ENCODE measurements at places on chromosomes 1 and 21.

DNA sequence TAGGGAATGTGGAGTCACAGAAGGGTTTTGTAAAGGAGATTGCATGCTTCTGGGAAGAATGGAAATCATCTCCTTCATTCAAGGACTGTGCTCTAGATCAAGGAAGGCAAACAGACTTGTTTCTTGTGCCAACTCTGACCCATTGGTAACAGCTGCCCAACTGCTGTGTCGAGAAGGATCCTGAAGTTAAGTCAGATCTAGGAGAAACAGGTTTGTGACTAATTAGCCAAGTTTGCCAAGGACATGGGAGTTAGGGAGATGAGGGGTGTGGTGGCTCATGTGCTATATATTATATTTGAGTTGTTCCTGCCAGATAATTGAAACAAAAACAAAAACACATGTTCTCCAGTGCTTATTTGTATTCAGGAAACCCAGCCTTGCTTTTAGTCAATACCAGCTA is 251.2 kb upstream of the USP24 start:
- no peak for DNase-seq

DNA sequence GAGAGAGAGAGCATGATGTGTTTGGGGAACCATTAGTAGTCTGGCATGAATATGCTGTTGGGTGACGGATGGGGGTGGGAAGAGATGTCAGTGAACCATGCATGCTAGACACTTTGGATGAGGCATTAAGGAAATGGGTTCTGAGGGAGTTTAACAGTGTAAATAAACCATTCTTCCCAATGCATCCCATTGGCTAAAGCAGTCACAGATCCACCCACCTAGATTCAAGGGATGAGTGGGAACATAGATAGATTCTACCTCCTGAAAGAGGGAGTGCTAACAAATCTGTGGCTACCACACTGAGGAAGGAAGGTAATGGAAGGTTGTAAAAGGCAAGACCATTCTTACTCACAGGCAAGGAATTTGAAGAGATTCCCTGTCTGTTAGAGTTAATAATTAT is 129.8 kb upstream of the CACNA1E start:
- no peak for DNase-seq

DNA sequence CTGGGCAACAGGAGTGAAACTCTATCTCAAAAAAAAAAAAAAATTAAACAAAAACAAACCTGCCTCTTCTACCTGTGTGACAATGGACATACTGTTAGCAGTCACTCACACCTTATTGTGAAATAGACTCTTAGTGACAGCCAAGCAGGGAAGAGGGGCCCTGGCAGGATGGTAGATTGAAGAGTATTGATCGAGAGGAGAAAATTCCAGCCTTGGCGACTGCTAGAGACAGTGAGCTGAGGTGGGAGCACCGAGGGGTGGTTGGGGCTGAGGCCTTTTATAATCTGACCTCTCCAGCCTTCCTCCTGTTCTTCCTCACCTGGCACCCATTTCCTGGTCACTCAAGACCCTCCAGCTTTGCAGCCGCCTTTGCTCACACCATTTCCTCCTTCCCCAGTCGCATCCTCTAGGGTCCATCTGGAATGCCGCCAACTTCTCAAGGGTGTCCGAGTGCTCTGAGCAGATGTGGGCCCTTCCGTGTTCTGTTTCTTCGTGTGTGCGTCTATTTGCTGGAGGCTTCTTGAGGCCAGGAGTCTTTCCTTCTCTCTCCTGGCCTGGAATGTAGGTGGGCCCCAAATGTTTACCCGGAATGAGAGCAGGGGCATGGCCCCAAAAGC is 196.9 kb upstream of the TMEM51 start:
- DNase-seq = no peak

DNA sequence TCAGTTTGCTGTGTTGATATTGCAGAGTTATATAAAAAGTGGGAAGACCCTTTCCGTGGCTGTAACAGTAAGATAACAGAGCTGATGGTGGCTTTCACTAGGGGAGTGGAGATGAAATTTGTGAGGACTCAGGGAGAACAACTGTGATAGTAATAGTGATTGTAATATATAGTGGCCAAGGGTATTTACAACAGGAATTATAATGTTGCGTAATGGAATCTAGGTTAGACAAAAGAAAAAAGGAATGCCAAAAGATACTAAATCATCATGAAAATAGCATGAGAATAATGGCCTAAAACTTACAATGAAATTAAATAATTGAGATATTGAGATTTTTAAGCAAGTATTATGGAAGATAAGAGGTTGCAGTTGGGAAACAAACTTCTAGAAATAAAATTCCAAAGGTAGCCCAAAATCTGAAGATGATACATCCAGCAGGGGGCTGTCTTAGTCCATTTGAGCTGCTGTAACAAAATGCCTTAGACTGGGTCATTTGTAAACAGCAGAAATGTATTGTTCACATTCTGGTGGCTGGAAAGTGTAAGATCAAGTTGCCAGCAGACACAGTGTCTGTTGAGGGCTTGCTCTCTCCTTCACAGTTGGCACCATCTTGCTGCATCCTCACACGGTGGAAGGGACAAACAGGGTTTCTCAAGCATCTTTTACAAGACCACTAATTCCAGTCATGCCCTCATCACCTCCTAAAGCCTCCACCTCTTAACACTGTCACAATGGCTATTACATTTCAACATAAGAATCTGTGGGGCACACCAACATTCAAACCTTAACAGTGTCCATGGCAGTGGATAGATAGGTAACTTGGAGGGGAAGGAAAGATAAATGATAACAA is 711.2 kb downstream of the MRPL39 start:
- DNase-seq = no peak

- DNase-seq = no peak
Measured at GRCh38 chr1:52345252-52345651, 20.8 kb downstream of the CC2D1B start.

DNA sequence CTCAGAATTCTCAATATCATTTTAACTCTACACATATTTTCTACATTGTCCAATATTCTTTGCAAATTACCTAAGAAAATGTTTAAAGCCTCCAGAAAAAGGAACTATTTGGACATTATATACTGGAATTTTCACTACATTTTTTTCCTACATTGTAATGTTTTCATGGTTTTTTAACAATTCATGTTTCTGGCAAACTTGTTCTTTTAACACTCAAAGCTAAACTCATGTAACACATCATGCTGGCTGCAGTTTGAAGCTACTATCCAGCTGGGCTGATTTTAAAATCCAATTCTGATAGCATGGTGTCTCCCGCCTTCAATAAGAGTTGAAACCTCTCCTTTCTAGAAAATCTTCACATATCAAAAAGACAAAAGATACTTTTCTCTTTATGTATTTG is 52.0 kb downstream of the TGFBR3 start:
- DNase-seq = no peak

- DNase-seq = no peak
Measured at GRCh38 chr1:204376919-204377799, 17.4 kb upstream of the PLEKHA6 start.

- no peak for DNase-seq
Measured at GRCh38 chr1:154014154-154014907, 23.8 kb downstream of the RPS27 start.

DNA sequence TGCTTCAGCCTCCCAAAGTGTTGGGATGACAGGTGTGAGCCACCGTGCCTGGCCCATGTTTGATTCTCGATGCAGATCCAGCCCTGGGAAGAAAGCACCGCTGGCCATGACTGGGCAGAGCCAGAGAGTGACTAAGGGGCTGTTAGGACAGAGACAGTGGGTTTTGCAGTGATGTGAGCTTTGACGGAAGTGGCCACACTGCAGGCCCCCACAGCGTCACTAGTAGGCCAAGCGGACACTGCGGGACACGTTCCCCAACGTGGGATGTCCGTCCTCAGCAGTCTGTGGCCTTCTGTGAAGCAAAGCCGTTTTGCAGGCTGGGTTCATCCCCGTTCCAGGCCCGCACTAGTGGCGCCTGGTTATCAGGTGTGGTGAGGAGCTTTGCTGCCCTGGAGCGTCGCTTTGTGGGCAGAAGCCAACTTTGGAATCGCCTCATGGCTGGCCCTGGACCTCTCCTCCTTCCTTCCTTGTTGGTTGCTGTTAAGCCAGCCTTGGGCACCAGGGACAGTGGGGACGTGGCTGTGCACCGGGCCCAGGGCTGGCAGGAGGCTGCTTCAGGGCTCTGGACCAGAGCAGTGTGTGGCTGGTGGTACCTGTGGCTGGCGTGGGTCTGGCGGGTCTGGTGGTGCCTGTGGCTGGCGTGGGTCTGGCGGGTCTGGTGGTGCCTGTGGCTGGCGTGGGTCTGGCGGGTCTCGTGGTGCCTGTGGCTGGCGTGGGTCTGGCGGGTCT is 41.2 kb downstream of the SKI start:
- DNase-seq = no peak

DNA sequence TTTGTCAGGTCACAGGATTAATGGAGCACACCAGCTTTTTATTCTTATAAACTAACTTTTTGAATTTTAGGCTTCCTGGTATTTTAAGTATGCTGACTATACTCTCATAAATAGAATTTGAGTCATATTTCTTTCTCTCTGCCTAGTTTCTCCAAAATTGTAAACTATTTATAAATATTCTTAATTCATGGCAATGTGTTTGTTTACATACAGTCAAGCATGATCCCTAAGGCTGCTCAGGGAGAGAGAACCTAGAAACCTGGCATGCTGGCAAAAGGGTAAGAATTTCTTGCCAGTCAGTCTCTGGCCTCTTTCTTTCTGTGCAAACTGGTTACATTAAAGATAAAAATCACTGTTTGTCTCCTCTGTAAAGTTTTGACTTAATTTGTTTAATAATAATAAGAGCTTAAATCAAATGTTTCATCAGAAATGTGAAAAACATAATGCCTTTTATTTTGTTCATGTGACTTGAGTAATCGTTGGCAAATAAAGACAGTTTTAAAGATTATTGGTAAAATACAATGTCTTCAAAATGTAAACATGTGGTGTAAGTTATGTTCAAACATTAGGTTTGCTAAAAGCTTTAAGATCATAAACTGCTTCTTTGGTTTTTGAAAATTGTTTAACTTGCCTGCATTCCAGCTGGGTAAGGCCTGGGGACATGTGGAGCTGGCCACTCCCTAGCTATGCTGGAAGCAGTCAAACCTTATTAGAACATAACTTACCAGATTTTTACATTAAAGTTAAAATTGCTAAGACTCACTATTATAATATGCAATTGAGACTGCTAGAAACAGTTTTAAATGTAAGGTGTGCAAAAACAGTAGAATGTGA is 1401.7 kb downstream of the NCAM2 start:
- no peak for DNase-seq

DNA sequence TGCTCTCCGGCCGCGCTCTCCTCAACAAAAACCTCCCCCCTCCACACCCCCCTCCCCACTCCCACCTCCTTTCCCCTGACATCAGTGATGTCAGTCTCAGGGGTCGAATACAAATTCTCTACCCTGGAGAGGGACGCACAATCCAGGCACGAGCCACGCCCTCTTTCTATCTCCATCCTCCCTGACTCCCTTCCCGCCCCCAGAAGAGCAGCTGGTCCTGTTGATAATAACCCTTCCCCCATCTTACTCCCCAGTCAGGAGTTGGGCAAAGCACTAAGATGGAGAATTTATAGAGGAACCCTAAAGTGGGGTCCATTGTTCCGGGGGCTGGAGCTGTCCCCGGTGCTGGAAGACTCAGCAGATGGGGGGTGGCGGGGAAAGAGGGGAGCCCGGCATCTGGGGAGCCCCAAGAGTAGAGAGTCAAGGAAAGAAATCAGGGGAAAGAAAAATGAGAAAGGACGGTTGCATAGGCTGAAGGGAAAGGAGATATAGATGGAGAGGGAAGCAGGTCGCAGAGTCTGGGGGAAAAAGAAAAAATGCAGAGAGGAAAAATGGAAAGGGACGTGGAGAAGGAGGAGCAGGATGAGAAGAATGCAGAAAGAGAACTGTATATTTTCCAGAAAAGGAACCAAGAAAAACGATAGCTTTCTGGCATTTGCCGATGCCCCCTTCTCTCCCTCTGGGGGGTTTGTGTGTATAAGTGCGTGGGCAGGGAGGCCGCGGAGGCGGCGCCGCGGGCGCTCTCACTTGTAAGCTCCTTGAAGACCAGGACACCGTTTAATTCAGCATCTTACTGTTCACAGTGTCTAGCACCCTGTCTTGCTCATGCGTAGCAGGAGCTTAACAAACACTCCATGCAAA is at the start of gene CELF3:
Gene CELF3 (minus strand): TSS at position 33 of the 861 bp plus-strand sequence. CDS start 783 bp downstream, outside the sequence.
- peak; percentile 51 for DNase-seq

DNA sequence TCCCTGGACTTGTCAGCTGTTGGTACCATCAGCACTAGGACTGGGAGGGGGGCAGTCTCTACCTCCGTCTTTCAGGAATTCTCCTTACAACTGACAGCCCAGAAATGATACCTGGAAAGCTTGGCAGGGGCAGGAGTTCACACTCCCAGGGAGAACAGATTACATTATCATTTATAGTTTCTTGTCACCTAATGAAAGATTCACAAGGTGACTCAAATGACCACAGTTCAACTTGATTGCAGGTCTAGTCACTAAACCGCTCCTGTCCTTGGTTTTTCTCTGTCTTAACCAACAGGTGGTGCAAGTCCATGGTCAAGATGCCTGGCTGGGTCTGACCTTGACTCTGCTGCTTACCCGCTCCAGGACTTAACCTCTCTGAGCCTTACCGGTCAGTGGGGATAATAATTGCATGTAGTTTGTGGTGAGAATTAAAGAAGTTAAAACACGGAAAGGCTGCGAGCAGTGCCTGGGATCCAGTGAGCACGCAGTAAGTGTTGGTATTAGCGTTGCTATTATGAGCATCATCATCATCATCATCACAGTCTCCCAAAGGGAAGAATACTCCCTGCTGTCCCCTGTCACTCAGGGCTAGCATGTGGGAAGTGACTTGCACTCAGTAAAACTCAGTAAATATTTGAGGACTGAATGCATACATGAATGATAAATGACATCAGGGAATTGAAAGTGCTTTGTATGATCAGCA is 125.3 kb upstream of the CD34 start:
- DNase-seq = no peak

GRCh38 chr1:211781260-211781659 is 49.3 kb downstream of the LPGAT1 start:
- DNase-seq = no peak

DNA sequence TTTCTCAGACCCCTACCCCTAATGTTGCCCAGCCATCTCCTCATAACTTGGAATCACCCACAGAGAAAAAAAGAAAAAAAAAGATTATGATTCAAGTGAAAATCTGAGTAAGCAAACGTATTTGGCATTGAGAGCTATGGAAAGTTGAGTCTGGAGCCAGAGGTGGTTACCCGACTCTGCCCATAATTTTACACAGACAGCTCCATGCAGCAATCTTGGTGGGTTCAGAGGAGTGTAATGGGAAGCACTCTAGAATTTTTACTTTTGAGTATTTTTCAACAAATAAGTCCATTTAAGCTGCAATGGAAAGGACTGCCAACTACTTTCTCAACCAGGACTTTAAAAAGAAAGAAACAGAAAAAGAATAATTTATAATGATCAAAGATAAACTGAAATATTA is 62.7 kb downstream of the ZC3H11B start:
- DNase-seq = no peak
